Activated naive CD4-positive, alpha-beta T cell treated with anti-CD3 and anti-CD28 coated beads for 36 hours (primary cell): ENCODE measurements at places on chromosomes 12 and 14.

- no peaks in the 10 kb centered on the region for H3K36me3 ChIP-seq
- H3K27ac ChIP-seq, result no peak overlapping the region
- DNase-seq, result no peak
- no peaks in the 10 kb centered on the region for H3K27me3 ChIP-seq
Measured at GRCh38 chr12:62805517-62805916, 129.4 kb downstream of the PPM1H start.

GRCh38 chr14:65718629-65719028 lies 306.1 kb downstream of the FUT8 start:
- no peak for DNase-seq
- no peaks in the 10 kb centered on the region for H3K27me3 ChIP-seq
- H3K27ac ChIP-seq, result no peak overlapping the region
- H3K4me1 ChIP-seq, result peaks cover 12% of the 10 kb centered on the region

DNA sequence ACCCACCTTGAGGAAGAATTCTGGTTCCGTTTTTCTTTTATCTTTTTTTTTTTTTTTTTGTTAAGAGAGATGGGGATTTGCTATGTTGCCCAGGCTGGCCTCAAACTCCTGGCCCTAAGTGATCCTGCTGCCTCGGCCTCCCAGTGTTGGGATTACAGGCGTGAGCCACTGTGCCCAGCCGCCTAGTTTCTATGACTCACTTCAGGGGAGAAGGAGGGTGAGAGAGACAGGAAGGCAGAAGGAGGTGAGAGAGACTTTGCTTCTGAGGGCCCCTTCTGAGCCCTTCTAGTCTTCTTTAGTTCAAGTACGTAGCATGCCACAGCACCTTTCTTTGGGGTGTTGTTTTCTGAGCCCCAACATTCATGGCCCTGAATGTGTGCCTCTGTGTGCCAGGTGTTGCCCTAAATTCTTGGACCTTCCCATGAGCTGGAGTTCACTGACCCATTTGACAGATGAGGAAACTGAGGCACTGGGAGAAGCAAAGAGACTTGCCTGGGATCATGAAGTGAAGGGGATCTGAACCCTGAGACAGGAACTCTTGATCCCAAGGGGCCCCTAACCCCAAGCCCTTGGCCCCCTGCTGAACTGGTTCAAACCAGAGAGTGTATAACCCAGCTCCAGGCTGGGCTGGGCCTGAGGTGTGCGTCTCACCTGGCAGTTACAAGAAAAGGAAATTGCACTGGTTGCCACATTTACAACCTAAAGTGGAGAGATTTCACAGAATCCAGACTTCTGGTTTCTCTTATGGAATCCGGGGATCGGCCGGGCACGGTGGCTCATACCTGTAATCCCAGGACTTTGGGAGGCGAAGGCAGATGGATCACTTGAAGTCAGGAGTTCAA lies 20.8 kb downstream of the SH2B3 start:
- no peaks in the 10 kb centered on the region for H3K27me3 ChIP-seq
- peak overlapping the region; percentile 22 for H3K4me3 ChIP-seq

- H3K36me3 ChIP-seq, result peaks cover 8% of the 10 kb centered on the region
- H3K4me3 ChIP-seq, result no peak overlapping the region
- no peaks in the 10 kb centered on the region for H3K4me1 ChIP-seq
- H3K27me3 ChIP-seq, result no peaks in the 10 kb centered on the region
- DNase-seq, result no peak
Measured at GRCh38 chr14:80839743-80840142, 101.8 kb downstream of the CEP128 start.

GRCh38 chr14:69263364-69263763 lies 3.4 kb downstream of the GALNT16 start:
- H3K27me3 ChIP-seq, result peaks cover 38% of the 10 kb centered on the region
- peaks cover 6% of the 10 kb centered on the region for H3K4me1 ChIP-seq
- no peak overlapping the region for H3K4me3 ChIP-seq

GRCh38 chr14:64965356-64966000 lies 6.7 kb downstream of the RAB15 start:
- peaks cover 2% of the 10 kb centered on the region for H3K36me3 ChIP-seq
- peaks cover 3% of the 10 kb centered on the region for H3K4me1 ChIP-seq
- H3K27ac ChIP-seq, result no peak overlapping the region
- no peak for DNase-seq
- H3K27me3 ChIP-seq, result no peaks in the 10 kb centered on the region

DNA sequence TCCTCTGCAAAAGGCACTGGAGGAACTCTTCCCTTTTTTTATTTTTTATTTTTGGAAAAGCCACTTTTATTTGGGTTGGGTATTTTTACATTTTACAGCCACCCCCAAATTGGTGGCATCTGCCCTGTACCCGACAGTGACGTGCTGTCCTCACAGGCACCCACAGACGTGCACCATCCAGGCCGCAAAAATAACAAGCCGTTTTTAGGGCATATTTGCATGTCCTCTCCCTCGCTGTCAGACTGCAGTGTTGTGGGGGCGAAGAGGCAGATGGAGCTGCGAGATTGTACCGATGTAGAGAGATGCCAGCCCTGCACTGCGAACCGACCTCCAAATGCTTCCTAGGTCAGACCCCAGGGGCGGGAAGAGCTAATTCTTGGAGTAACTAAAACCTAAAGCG lies 12.2 kb downstream of the JDP2 start:
- H3K36me3 ChIP-seq, result no peaks in the 10 kb centered on the region
- H3K27ac ChIP-seq, result no peak overlapping the region
- no peaks in the 10 kb centered on the region for H3K27me3 ChIP-seq
- peaks cover 6% of the 10 kb centered on the region for H3K4me1 ChIP-seq
- no peak for DNase-seq

GRCh38 chr14:90319634-90320541 lies 11.9 kb downstream of the NRDE2 start:
- peak overlapping the region; percentile 87 for H3K27ac ChIP-seq
- H3K4me3 ChIP-seq, result no peak overlapping the region
- no peak for DNase-seq

GRCh38 chr12:92442782-92443181 lies 260.0 kb upstream of the PLEKHG7 start:
- H3K4me1 ChIP-seq, result peaks cover 58% of the 10 kb centered on the region
- no peaks in the 10 kb centered on the region for H3K27me3 ChIP-seq
- H3K27ac ChIP-seq, result no peak overlapping the region
- no peak for DNase-seq
- no peaks in the 10 kb centered on the region for H3K36me3 ChIP-seq
- H3K4me3 ChIP-seq, result no peak overlapping the region

DNA sequence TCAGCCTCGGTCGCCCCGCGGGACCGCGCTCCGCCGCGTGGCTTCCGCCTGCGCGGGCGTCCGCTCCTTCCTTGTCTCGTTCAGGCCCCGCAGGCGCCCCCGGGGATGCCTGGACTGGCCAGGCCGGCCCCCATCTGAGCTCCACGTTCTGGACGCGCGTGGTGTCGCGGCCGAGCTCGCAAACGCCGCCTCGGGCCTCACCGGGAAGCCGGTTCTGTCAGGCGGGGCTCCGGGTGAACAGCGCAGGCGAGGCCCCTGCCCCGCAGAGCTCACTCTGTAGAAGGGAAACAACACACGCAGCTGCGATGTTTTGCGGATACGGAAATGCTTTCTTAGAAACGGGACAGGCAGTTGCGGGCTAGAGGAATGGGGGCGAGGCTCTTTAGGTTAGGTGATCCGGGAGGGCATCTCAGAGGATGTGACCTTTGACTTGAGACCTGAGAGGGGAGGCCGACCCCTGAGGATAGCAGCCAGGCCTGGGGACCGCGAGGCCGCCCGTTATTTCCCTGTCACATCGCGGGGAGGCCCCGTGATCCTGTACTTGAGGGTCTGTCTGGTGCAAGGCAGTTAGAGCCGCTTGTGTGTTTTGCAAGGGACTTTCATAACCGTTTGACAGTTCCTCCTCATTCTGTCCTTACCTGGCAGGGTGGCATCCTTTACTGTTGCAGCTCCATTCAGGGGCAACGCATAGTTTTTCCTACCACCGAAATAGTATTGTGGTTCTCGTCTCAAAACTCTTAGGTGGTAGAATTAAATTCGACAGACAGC lies 584 bp downstream of the VRK1 start:
- no peaks in the 10 kb centered on the region for H3K27me3 ChIP-seq
- peak; percentile 63 for DNase-seq

- peaks cover 85% of the 10 kb centered on the region for H3K4me1 ChIP-seq
- no peak for DNase-seq
- peaks cover 17% of the 10 kb centered on the region for H3K36me3 ChIP-seq
- no peaks in the 10 kb centered on the region for H3K27me3 ChIP-seq
- H3K4me3 ChIP-seq, result no peak overlapping the region
- H3K27ac ChIP-seq, result peak overlapping the region; percentile 10
Measured at GRCh38 chr12:45981075-45981837, 9.1 kb downstream of the SCAF11 start.

DNA sequence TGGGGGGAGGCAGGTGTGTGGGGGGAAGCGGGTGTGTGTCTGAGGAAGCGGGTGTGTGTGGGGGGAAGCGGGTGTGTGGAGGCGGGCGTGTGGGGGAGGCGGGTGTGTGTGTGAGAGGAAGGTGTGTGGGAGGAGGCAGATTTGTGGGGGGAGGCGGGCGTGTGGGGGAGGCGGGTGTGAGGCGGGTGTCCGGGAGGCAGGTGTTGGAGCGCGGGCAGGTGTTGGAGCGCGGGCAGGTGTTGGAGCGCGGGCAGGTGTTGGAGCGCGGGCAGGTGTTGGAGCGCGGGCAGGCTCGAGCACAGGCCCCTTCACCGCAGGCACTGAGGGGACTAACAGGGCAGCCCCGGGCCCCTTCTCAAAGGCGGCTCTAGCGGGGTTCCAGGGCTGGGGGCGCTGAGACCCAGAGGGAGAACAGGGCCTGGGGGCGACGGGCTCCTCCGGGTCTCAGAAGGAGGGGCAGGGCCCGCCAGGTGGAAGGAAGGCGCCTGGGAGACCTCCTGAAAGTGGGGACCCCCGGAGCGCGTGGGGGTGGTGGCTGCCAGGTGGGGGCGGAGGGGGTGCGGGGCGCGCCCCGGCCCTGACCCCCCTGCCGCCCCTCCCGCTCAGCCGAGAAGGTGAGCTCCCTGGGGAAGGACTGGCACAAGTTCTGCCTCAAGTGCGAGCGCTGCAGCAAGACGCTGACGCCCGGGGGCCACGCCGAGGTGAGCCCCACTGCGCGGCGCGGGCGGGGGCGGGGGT lies 3.2 kb downstream of the CRIP2 start:
- H3K27me3 ChIP-seq, result peaks cover 22% of the 10 kb centered on the region
- H3K36me3 ChIP-seq, result peaks cover 2% of the 10 kb centered on the region
- H3K4me1 ChIP-seq, result peaks cover 47% of the 10 kb centered on the region
- H3K27ac ChIP-seq, result no peak overlapping the region
- no peak overlapping the region for H3K4me3 ChIP-seq

- H3K4me3 ChIP-seq, result no peak overlapping the region
- H3K27ac ChIP-seq, result no peak overlapping the region
- DNase-seq, result no peak
- H3K36me3 ChIP-seq, result no peaks in the 10 kb centered on the region
- H3K4me1 ChIP-seq, result no peaks in the 10 kb centered on the region
- no peaks in the 10 kb centered on the region for H3K27me3 ChIP-seq
Measured at GRCh38 chr12:25518512-25518911, 34.6 kb downstream of the LMNTD1 start.

GRCh38 chr12:41186026-41186425 lies 2.1 kb upstream of the PDZRN4 start:
- H3K4me1 ChIP-seq, result peaks cover 10% of the 10 kb centered on the region
- H3K36me3 ChIP-seq, result peaks cover 4% of the 10 kb centered on the region

DNA sequence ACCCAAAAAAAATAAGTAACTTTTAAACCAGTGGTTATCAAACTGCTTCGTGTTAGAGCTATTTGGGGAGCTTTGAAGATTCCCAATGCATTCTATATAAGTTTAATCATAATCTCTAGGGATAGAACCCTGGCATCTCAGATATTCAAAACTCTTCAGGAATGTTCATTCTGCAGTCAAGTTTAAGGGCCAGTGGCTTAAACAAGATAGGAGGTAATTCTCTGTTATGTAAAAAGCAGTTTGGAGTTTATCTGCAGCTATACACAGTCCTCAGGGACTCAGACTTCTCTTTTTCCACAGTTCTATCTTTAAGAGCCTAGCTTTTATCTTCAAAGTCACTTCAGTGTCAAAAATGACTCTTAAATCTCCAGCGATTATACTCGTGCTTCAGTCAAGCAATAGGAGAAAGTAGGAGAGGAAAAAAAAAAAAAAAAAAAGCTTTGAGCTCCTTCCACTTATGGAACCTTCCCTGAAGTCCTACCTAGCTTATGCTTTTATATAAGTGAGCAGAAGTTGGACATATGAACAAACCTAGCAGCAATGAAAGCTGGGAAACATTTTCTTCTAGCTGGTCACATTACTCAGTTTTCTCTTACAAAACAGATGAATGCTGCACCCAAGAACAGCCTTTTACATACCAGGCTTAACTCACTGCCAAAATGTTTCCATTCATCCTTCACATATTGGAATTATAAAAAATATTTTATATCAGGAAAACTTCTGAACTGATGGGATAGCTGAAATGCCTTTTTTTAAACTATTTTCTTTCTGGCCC lies 302.8 kb downstream of the FSCB start:
- no peak for DNase-seq
- H3K27ac ChIP-seq, result no peak overlapping the region
- no peaks in the 10 kb centered on the region for H3K4me1 ChIP-seq
- H3K36me3 ChIP-seq, result no peaks in the 10 kb centered on the region

- H3K27ac ChIP-seq, result no peak overlapping the region
- H3K36me3 ChIP-seq, result no peaks in the 10 kb centered on the region
- peaks cover 15% of the 10 kb centered on the region for H3K27me3 ChIP-seq
- no peak for DNase-seq
- no peak overlapping the region for H3K4me3 ChIP-seq
- H3K4me1 ChIP-seq, result peaks cover 8% of the 10 kb centered on the region
Measured at GRCh38 chr14:69045857-69046475, 66.9 kb upstream of the ACTN1 start.

GRCh38 chr12:6551496-6552139 lies 4.2 kb downstream of the IFFO1 start:
- H3K36me3 ChIP-seq, result peaks cover 14% of the 10 kb centered on the region
- no peak overlapping the region for H3K4me3 ChIP-seq
- H3K4me1 ChIP-seq, result peaks cover 44% of the 10 kb centered on the region
- no peak for DNase-seq

DNA sequence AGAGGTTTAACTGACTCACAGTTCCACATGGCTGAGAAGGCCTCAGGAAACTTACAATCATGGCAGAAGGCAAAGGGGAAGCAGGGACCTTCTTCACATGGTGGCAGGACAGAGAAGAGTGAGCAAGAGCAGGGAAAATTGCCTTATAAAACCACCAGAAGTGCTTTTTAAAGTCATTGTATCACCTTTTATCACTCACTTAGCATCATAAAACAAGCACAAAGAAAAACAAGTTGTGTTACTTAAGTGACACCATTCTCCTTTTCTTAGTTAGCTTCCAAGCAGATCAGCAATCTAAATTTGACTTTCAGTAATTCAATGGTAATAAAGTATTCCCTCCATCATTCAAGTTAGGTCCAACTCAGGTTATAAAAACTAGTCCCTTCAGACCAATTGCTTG lies 28.5 kb downstream of the OSBPL8 start:
- H3K27ac ChIP-seq, result no peak overlapping the region
- DNase-seq, result no peak
- no peaks in the 10 kb centered on the region for H3K27me3 ChIP-seq

GRCh38 chr12:1525858-1526257 lies 68.5 kb downstream of the FBXL14 start:
- no peak overlapping the region for H3K27ac ChIP-seq
- H3K4me1 ChIP-seq, result peaks cover 4% of the 10 kb centered on the region
- no peak for DNase-seq
- H3K36me3 ChIP-seq, result no peaks in the 10 kb centered on the region
- no peak overlapping the region for H3K4me3 ChIP-seq
